ENCODE measurements at places on chromosomes 7 and 10.

GRCh38 chr10:44930904-44931620 lies 19.9 kb downstream of the TMEM72 start:
- no peak for DNase-seq

- no peak for DNase-seq
These were observed 96.3 kb downstream of the BICC1 start for GRCh38 chr10:58608826-58609531.

- DNase-seq = no peak
These were observed 37.2 kb downstream of the CYCS start for GRCh38 chr7:25087855-25088254.

DNA sequence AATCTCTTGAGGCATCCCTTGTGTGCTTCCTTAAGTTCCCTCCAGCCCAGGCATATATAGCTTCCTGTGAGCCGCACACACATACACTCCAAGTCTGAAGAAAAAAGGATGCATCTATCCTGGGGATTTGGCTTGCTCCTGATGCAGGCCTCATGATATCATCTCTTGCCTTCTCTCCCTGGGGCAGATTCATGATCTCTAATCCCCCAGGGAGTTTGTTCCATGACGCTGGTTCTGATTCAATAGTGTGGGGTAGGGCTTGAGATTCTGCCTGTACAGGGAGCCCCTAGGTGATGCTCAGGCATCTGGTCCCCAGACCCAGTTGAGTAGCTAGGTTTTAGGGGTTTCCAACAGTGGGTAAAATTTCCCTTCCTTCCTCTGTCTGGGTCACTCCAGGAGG lies 1.5 kb downstream of the PON1 start:
- DNase-seq = no peak

- DNase-seq = no peak
These were observed 282.7 kb downstream of the WDR11 start for GRCh38 chr10:121133901-121134300.

DNA sequence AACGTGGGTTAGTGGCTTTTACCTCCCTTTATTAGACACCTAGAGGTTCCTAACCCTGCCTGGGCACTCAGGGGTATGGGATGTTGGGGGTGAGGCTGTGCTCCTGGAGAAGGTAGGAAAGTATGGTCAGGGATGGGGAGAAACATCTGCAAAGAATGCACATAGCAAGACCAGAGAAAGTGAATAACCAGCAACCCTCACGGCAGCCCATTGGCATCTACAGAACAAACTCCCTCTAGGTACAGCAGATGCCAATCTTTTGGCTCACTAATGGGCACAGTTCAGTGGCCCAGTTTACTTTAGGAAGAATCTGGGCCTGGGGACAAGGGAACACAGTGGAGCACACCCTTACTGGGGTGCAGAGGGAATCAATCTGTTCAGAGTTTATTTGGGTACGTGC lies 143.9 kb downstream of the JAZF1 start:
- no peak for DNase-seq

DNA sequence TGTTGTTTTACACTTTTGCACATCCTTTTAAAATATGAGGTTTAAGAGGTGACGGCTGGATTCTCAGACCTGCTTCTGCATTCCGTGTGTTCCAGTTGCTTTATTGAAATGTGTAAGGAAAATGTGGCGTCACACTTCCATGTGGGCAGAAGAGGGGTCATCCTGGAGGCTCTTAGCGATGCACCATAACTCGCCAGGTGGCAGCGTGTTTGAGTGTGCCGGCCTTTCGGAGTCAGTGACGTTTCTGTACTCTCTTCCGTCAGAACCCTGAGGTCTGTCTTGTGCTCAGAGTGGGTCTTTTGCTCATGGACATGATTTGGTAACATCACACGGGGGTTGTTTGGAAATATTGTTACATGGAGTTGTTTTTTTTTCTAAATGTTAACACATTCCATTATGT lies 9.1 kb downstream of the PPP2R2D start:
- DNase-seq = no peak

DNA sequence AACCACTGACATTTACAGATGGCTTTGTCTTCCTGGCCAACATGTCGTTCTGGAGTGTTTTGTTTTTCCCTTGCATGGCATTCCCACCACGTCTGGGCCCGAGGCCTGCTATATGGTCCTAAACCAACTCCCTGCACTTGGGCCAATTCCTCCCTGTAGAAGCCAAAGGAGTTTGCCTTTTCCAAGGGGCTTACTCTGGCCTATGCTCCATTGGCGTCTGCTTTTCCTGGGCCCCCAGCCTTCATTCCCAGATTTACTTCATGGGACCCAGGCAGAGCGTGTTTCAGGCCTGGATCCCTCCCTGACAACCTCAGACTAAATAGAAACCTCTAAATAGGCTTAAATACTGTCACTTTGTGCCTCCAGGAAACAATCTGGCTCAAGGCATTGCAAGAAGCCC lies 60.7 kb downstream of the MINDY4 start:
- no peak for DNase-seq

- no peak for DNase-seq
These were observed 135.1 kb downstream of the NPY start for GRCh38 chr7:24419077-24419476.

- DNase-seq = no peak
These were observed 64.5 kb upstream of the BTBD16 start for GRCh38 chr10:122206471-122207065.

DNA sequence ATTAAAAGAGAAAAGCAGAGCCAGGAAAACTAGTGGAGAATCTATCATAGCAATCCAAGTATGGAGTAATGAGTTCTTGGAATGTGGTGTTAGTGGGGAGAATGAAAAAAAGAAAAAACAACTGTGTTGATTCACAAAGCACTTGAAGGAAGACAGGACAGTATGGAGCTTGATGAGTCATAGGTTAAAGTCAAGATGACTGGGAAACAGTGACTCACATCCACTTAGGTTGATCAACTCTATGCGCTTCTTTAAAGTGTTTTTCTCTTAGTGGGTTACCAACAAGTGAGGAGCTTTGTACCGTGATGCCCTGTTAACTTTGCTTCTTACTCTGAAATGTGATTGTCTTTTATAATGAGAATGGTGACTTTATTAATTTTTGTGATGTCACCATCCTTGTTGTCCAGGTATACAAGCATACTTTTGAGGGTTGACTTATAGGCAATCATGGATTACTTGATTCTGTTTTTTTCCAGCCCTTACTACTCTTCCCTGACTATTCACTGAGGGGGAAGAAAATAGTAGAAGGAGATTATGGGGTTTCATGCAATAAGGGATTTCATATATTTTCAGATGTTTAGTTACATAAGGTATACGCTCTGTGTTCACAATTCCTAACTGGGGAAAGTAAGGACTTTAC lies 32.1 kb upstream of the MDFIC start:
- no peak for DNase-seq

DNA sequence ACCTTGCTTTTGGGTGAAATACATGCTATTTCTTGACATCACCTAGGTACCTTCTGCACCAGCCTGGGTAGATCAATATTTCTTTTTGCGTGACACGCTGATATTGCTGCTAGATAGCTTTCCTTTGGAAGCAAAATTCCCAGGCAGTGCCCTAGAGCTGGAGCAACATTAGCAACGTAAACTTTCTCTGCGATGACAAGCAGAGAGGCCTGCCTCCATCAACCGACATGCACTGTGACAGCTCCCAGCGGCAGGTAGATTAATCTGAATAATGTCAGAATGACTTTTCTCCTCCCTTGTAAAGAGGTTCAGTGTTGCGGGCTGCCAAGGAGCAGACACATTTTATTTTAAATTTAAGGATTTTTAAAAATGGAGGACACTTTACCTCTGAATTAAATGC lies 307.4 kb downstream of the GALNT17 start:
- DNase-seq = no peak

- DNase-seq = no peak
These were observed 34.0 kb upstream of the SFTPD start for GRCh38 chr10:79982861-79983260.

DNA sequence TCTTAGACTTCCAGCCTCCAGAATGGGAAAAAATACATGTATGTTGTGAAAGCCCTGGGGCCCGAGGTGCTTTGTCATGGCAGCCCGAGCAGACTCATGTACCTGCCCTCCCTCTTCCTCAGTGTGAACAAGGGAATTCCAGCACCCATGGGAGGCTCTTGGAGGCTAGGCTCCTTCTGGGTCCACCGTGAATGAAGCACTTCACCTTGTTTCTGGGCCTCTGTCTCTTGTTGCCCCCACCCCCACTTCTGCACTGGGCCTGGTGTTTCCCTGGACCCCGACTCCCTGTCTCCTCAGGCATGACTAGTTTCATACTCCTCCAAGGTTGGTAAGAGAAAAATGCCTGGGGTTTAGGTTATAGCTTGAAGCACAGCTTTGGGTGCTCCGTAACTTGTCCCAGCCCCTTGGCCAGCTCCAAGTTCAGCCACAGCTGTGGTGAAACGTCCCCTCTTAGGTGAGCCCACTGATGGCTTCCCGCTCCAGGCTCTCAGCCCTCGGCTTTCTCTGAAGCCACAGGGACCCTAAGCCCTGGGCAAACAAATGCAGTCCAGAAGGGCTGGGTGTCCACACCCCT lies 30.2 kb upstream of the ARHGAP22 start:
- no peak for DNase-seq

DNA sequence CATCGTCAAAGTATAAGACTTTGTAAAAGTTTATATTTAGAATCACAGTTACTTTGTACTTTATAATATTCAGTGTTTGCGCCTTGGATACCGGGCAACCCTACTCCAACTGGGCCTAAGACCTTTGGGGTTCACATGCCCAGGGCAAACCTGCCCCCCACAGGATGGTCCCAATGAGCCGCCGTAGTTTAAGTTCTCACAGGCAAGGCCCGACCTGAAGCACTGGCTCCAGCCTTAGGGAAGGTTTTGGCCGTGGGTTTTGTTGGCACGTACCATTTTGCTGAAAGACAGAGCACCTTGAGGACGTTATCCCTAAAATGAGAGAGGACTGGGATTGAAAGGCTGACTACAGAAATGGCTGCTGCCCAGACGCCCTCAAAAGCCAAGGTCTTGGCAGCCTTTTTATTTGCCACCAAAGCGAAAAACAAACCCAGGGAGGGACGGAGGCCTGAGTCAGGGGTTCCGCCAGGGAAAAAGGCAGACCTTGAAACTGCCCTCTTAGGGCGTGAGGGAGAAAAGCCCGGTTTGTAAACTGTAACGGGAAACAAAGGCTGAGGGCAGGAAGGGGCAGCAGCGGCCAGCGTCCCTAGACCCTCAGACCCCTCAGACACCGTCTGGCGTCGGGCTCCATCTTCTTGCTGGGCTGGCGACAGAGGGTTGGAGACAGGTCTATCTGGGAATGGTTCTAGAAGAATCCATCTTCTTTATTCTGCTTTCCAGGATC lies at the start of gene CCDC172:
CCDC172 (plus strand) TSS at position 222 of the 724 bp plus-strand sequence. CDS start 564 bp downstream, outside the sequence.
- DNase-seq = no peak

DNA sequence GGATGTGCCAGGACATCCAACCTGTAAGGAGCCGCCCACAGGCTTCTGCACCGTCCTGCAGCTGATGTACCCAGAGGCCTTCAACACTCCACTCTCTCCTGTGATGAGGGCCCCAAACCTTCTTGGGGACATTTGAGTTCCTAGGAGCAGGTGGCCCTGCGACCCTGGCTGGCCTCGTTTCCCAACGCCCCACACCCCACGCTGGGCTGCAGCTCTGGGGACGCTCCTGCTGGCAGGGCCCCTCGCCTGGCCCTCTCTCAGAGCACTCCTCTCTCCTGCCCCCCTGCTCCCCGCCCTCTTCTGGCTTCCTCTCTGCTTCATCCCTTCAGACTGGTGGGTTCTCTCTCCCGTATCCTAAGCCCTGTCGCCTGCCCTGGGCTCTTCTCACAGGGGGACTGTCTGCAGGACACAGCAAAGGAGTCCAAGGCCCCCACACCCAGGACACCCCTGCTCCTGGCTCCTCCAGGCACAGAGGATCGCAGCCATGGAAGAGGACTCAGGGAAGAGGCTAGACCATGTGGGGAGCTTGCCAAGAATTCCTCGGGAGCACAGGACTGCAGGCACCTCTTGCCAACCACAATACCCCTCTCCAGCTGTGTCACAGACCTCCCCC lies 541.4 kb downstream of the TCERG1L start:
- DNase-seq = no peak

- no peak for DNase-seq
These were observed 173.1 kb downstream of the PTPRN2 start for GRCh38 chr7:158414486-158414961.

DNA sequence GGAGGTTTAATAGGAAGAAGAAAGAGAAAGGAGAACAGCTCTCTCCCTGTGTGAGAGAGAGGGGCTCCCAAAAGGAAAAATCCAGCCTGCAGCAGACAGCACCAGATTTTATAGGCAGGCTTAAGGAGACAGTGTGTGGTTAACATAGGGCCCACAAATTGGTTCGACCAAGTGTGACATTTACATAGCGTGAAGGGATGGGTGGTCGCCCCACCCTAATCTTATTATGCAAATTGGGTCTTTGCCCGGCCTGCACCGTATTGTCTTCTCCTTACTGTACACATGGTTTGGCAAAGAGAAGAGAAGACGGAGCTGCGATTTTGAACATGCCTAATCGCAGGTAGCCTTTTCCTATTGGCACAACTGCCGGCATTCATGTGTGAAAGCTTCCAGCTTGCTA lies 756.3 kb downstream of the NXPH1 start:
- DNase-seq = peak; percentile 51

DNA sequence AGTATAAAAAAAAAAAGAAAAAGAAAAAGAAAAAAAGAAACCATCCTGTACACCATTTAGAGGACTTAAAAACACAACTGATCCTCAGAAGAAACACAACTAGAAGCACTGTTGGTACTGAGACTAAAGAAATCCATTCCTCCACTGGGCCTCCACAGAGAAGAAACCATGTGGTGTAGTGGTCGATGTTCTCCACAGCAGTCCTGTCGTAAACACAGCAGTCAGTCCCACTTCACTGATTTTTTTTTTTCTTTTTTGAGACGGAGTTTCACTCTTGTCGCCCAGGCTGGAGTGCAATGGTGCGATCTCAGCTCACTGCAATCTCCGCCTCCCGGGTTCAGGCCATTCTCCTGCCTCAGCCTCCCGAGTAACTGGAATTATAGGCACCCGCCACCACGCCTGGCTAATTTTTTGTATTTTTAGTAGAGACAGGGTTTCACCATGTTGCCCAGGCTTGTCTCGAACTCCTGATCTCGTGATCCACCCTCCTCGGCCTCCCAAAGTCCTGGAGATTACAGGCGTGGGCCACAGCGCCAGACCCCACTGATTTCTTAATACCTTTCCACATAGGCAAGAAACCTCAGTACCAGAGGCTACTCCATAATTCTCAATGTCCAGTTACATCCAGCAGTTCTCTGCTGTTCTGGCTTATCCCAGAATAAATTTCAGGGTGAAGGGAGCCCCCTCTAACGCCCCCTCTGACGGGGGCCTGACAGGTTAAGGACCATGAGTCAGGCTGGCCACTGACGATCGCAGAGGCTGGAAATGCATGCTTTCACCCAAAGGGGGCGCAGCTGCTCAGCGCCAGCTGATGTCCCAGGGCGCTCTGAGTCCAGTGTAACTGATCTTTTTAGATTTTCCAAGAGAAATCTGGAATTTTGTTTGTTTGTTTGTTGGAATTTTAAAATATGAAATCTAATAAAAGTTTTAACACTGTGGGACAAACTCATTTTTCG lies 24.8 kb upstream of the FFAR4 start:
- DNase-seq = no peak
